Body of pancreas (tissue), 4 donors: ENCODE measurements at places on chromosomes 16 and 17.

GRCh38 chr17:50458701-50459676 is 9.7 kb downstream of the CHAD start:
- no peak for DNase-seq

DNA sequence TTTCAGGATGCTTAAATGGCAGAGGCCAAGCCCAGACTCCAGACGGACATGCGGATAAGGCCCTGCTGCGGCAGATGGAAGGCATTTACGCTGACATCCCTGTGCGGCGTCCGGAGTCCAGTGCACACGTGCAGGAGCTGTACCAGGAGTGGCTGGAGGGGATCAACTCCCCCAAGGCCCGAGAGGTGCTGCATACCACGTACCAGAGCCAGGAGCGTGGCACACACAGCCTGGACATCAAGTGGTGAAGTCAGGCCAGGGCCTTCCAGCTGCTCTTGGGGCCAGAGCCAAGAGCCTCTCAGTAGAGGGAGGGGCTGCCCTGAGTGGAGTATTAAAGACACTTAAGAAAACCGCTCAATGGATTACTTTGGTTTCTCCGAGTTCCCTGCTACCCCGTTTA is 29.4 kb downstream of the NARF start:
- no peak for DNase-seq

DNA sequence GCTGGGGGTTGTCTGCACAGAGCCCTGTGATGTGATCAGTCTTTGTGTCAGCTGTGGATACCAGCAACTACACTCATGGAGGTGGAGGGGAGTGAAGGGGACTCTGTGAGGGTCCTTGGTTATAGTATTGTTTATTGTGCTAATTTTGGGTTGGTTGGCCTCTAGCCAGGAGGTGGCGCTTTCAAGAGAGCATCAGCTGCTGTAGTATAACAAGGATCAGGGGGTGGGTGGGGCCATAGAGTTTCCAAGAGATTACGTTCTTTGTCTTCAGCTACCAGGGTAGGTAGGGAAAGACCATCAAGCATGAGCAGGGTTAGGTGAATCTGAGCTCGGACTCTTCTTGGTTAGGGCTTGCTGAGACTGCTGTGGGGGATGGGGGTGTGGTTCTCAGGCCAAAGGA is 97.1 kb upstream of the HS3ST3A1 start:
- no peak for DNase-seq

- DNase-seq, result no peak
Measured at GRCh38 chr16:27175888-27176287, 27.4 kb upstream of the KDM8 start.

DNA sequence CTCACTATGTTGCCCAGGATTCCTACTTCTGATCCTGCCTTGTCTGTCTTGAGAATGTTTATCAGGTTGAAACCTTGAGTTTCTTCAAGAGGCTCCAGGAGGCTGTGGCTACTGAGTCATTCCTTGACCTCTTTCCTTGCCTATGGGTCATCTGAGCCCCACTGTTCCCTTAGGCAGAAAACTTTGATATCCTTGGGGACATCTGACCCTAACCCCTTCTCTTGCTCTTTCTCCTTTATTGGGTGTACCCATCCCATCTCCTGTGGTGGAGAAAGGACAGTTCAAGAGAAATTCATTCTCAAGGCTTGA is 12.5 kb downstream of the ARL4D start:
- no peak for DNase-seq
